ENCODE measurements at places on chromosomes 3 and 15.

DNA sequence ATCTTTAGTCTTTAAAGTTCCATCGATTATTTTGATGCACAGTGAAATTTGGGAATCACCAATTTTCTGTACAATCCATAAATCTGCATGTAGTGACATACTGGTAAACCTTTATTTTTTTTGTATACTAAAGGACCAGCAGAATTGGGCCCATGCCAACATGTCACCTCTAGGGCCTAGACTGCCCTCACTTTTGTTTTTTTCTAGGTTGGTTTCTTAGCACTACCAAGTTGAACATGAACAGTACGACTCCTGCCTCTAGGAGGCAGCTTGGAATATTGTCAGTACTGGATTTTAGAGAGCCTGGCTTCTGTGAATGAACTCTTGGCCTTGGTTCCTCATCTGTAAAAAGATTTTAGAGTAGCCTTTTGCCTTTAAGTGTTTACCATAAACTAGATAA, 32.3 kb downstream of the NKIRAS1 start:
- no peak for DNase-seq

DNA sequence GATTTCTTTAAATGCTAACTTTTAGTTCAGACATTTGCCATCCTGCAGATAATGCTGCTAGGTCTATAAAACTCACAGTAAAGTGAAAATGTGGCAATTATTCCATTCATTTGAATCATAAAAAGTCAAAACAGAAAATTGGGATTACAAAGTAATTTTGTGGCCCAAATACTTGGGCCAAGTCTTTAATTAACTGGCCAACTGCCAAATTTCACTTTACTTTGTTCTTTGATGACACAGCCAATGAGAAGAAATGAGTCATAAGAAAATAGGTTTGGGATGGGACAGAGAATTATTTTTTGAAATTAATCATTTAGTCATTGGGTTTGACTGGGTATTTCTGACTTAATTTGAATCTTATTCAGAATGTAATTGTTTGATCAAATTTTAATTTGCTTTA, 89.8 kb upstream of the SLC2A2 start:
- no peak for DNase-seq

- no peak for DNase-seq
Measured at GRCh38 chr15:79091204-79091867, 756 bp upstream of the RASGRF1 start.

GRCh38 chr3:28291577-28291976, 50.2 kb downstream of the CMC1 start:
- DNase-seq: no peak

GRCh38 chr3:112132554-112132953, 494 bp downstream of the GCSAM start:
- no peak for DNase-seq

- DNase-seq: no peak
Measured at GRCh38 chr15:88433046-88433685, 34.0 kb downstream of the MRPL46 start.

DNA sequence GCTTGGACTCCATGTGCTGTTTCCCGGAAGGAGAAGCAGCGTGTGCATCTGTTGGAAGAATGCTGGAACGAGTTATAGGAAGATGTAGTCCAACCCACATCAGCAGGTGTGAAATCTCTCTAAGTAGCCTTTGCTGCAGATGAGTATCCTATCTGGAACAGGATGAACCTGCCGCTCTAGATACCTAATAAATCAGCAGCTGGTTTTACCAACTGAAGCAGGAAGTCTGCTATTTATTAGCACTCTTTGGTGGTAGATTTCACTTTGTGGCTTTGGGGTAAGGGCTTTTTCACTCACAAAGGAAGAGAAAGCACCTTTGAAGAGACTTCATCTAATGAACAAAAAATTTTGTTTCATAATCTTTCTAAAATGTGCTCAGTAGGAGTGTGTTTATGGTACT, 66.4 kb downstream of the DCUN1D1 start:
- DNase-seq: no peak

DNA sequence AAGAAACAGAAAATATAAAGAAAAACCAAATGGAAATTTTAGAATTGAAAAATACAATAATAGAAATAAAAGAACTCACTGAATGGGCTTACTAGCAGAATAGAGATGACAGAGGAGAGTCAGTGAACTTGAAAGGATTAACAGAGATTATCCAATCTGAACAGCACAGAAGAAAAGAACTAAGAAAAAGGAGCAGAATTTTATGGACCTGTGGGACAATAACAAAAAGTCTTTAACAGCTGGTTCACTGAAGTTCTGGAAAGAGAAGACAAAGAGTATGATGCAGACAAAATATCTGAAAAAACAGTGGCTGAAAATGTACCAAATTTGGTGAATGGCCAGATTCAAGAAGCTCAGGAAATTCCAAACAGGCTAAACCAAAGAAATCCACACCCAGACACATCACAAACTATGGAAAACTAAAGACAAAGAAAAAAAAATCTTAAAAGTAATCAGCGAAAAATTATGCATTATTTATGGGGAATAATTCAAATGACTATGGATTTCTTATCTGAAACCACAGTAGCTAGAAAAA, 9.7 kb upstream of the GNB5 start:
- no peak for DNase-seq

DNA sequence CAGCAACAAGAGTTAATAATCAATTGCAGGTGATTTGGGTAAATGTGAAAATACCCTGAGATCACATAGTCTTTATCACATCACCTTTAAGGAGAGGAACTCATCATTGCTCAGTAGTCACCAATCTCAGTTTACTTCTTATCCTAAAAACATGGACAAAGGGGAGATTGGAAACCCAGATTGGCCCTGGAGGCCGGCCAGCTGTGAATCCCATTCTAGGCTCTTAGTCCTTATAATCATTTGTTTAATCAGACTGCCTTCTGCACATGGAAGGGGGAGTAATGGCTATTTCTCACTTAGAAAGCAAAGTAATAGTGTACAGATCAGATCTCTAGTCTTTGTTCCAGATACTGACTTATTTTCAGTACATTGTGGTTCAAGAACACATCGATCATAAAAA, 37.2 kb upstream of the CPB1 start:
- no peak for DNase-seq

GRCh38 chr3:126474498-126475412, 936 bp downstream of the ZXDC start:
- DNase-seq: no peak

- no peak for DNase-seq
Measured at GRCh38 chr3:149586871-149587270, 71.0 kb downstream of the WWTR1 start.

DNA sequence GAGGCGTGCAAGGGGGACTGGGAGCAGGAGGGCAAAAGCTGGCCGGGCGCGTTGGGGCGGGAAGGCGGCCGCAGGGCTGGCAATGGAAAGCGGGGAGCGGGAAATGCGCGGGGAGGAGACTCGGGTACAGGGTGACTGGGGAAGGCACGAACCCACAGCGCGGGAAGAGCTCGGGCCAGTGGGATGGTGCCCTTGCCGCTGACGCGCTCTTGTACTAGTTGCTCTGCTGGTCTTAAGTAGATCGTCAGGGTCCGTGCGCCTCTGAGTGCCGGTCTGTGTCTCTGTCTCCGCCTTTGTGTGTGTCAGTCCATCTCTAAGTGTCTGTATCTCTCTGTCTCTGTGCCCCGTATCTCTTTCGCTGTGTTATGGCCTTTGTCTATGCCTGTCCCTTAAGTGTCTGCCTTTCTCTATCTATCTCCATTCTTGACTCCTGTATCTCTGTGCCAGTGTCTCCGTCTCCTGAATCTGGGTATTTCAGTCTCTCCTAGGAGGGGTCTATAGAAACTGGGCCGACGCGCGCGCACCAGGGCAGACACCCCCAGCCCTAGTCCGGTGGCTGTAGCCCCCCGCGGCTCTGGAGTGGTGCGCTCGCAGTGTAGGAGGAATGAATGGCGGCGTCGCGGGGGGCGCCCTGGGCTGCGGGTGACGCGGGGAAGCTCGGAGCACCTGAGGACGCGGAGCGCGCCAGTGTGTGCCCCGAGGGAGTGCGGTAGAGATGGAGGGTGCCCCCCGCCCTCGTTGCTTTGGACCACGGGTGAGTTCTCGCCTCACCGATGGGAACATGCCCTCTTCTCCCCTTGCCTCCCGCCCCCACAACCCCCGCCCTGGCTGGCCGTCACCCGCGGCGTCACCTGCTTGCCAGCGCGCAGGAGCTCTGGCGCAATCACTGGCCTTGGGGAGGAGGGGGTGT, 756 bp upstream of the CAMK2N2 start:
- DNase-seq: no peak

GRCh38 chr3:177441813-177442646, 244.7 kb upstream of the TBL1XR1 start:
- no peak for DNase-seq

- no peak for DNase-seq
Measured at GRCh38 chr15:49288391-49288790, 118.3 kb downstream of the GALK2 start.

- DNase-seq: no peak
Measured at GRCh38 chr3:197519801-197520211, 36.0 kb downstream of the BDH1 start.

Data from stimulated activated CD8-positive, alpha-beta memory T cell treated with anti-CD3 and anti-CD28 coated beads, Interleukin-2, amount 100 ng/mL, for 1 hour (primary cell).